Muscle of leg (tissue), 16 donors: ENCODE measurements at places on chromosomes 12 and 14. TPM values are rescaled to one million over a fixed set of nuclear protein-coding genes. Genes with fewer than 3 reads are reported as not detected.

TAS2R30 gene
- polyA plus RNA-seq, result not detected

TNS2 gene
- 119 TPM for polyA plus RNA-seq

SERPINA4 gene
- 0.63 TPM for polyA plus RNA-seq

DNA sequence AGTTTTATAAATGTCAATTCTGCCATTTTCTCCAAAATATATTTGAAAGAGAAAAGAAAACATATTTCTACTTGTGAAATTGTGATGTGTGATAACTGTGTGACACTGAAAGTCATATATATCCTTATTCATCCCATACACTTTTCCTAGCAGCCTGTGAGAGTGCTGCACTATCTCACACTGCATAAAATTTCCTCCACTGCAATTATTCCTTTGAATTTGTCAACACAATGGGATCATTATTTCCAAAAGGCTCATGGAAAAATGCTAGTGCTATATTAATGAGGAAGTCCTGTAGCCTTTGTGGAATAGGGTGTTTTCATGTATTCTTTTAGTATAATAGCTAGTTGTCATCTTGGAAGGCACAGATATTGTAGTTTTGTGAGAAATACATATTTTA lies 504.1 kb downstream of the RPL10L start:
- no peak for DNase-seq

GRCh38 chr12:95397571-95397970 lies 76.4 kb upstream of the METAP2 start:
- DNase-seq, result no peak
